ENCODE measurements at places on chromosomes 5 and 9.

GRCh38 chr9:134212809-134213507 is 48.6 kb upstream of the RNU6ATAC start:
- DNase-seq: no peak

- no peak for DNase-seq
Measured at GRCh38 chr5:67876371-67876770, 339.2 kb upstream of the PIK3R1 start.

DNA sequence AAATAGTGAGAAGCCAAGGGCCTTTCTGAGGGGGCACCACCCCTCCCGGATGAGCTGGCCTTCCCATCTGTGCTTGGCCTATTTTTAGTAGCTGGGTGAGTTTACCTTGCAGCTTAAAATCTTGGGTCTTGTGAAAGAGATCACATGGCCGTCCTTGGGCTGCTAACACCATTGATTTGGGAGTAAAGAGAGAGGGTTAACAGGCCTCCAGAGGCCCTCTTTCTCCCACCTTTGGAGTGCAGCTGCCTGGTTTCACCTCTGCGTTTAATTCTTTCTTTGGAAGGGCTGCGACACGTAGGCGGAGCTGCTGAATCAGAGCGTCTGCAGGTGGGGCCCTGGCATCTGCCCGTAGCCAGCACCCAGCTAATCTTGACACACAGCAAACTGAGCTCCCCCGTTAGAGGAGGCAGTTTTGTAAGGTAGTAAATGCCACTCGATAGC is 12.8 kb downstream of the OLFM1 start:
- peak; percentile 29 for DNase-seq

DNA sequence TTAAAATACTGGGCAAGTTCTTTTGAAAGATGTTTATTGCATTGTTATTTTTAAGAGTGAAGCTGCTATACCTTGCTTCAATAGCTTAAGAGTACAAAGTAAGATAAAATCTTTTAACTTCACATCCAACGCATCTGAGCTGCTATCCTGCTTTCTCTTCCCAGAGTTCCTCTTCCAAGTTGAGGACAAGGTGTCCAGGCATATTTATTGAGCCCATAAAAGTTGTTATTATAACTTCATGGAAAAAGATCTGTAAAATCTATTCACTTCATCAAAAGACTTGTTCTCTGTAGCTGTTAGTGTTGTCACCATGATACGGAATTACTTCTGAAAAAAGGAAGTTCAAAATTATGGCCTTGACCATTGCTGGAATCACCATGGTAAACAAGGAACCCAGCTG is 306.2 kb upstream of the ELAVL2 start:
- no peak for DNase-seq

- no peak for DNase-seq
Measured at GRCh38 chr5:10579536-10580521, 16.0 kb downstream of the ANKRD33B start.
